NCI-H1417 (cell line): ENCODE measurements at places on chromosomes 4 and X.

- no peak for DNase-seq
Measured at GRCh38 chr4:89305028-89305427, 2.6 kb downstream of the GPRIN3 start.

- DNase-seq: no peak
Measured at GRCh38 chr4:153439831-153440230, 26.3 kb upstream of the TMEM131L start.

GRCh38 chr4:143186649-143187048 lies 1.9 kb downstream of the USP38 start:
- peak; percentile 31 for DNase-seq

DNA sequence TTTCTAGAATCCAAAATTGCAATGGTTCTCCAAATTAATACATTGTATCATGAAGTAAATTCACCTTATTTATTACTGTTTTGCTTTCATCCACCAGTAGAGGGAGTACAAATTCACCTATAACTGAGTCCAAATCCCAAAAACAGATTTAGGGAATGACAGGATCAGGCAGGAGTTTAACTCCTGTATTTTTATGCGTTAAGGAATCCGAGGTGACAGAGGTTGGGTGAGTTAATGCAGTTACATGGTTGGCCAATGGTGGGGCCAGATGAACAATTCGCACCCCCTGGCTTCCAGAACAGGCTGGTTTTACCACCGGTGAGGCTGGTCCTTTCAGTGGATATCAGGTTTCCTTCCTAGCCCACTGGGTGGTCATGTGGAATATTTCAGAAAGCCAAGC lies 82.4 kb downstream of the MTNR1A start:
- no peak for DNase-seq

GRCh38 chr4:120156120-120156718 lies 89.6 kb upstream of the MAD2L1 start:
- peak; percentile 88 for DNase-seq

- no peak for DNase-seq
Measured at GRCh38 chr4:17068891-17069290, 170.4 kb upstream of the LDB2 start.

DNA sequence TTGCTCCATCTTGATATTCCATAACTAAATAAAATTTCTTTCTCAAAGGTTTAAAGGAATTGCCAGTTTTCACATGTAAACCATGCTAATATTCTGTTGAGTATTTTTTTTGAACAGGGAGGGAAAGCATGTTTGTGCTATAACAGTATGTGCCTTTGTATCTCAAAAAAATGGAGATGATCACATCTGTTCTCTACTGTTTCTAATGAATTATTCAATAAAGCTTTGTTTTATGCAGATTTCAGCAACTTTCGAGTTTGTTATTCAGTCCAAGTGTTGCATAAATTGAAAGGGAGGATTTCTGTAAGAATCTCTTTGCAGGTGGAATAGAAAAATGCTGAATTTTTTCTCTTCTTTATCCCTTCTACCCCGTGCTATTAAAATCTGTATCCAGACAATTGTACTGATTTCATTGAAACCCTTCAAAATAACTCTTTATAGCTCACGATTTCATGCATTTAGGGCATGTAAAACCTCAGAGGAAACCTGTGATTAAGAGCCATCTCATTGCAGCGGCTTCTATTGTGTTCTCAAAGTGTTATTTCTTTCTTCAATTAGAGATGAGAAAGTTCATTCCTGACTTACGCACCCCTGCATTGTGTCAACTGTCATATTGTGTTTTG lies 42.1 kb downstream of the NEIL3 start:
- no peak for DNase-seq

DNA sequence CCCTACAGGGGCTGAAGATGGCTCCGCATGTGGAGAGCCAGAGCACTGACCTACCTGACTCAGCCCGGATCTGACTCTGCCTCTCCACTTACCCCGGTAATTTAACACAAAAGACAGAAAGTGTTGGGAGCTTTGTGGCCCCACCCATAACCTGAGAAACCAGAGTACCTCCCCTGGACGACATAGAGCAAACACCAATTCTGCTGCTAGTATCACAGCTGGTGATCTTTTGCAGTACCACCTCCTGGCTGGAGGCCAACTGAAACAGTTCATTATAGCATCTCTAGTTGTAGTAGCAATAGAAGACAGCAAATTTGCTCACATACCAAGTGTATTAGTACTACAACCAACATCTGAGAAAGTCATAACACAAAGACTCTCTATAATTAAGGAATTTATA lies 443.9 kb downstream of the KLHL4 start:
- peak; percentile 17 for DNase-seq

GRCh38 chrX:73817393-73818199 lies 254.6 kb downstream of the CHIC1 start:
- DNase-seq: no peak

DNA sequence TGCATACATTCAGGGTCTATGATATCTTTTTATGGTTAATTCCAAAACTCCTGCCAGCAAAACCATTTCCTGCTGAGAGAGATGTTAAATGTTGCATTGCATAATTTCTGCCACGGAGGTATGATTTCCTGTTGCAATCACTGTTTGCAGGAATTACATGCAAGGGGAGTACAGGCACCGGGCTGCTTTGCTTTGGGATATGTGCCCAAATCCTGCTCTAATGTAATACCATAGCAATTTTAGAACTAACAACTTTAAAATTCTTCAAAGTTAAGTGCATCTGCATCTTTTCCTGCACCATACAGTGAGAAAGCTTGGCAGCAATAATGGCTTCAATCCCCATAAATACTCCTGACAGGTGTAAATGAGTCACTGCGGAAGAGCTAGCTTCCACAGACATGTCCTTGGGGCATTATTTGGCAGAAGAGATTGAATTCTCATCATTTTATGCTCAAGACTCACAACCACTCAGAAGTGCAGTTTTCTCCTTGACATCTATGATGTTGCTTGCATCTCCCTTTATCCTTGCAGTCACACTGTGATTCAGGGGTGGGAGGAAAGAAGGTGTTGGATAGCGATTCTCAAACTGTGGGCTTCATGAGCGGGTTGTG lies 29.6 kb downstream of the TRIM2 start:
- peak; percentile 33 for DNase-seq

GRCh38 chr4:1813915-1814314 lies 20.8 kb downstream of the FGFR3 start:
- DNase-seq: no peak

DNA sequence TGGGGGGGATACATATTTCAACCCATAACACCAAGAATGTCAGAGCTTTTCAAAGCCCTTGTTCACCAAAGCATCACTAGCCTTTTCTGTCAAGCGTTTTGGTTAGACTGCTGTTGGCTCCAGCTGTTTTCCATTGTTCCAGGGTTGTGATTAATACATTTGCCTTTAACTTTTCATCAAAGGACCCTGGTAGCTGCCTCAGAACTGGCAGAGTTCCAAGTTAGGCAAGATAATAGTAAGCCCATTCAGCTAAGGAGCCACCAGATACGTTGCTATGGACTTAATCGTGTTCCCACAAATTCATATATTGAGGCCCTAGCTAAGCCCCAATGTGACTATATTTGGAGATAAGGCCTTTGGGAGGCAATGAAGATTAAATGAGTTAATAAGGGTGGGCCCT lies 37.1 kb downstream of the ENOPH1 start:
- DNase-seq: peak; percentile 19

- DNase-seq: no peak
Measured at GRCh38 chr4:101126059-101126458, 221.3 kb downstream of the PPP3CA start.

DNA sequence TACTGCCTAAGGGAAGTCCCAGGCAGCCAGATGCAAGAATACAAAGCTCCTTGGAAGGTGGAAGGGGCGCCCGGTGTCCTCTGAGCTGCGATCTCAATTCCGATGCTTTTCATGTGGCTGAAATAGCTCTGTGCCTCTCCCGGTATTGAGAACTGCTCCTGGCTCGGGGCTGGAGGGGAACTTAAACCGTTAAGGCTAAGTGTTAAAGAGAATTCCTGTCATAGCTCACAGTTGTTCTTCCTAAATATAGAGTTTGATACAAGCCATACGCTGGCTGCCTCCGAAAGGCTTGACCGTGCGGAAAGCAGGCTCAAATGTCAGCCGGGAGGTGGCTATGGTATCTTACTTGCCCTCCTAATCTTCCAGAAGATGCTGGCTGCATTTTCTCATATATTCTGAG lies at the start of gene SMPX:
TSS of gene SMPX (minus strand) at position 157 of the 400 bp plus-strand sequence. CDS start 3,826 bp downstream, outside the sequence.
- DNase-seq: no peak

GRCh38 chrX:24294619-24295018 lies 19.2 kb downstream of the SUPT20HL2 start:
- no peak for DNase-seq

GRCh38 chrX:95629737-95630136 lies 1054.9 kb upstream of the DIAPH2 start:
- no peak for DNase-seq

DNA sequence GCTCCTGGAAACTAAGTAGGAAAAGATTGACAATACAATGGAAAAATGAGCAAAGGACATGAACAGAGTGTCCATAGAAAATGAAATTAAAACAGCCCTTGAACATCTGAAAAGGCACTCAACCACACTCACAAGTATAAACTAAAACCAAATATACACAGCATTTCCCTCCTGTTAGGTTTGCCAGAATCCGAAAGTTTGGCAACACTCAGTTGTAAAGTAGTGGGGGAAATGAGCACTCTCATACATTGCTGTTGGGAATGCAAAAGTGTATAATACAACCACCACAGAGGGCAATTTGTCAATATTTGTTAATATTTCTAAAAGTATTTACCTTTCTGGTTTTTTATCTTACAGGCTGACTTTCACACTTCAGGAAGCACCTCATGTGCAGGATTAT lies 84.2 kb upstream of the TMEM164 start:
- no peak for DNase-seq

DNA sequence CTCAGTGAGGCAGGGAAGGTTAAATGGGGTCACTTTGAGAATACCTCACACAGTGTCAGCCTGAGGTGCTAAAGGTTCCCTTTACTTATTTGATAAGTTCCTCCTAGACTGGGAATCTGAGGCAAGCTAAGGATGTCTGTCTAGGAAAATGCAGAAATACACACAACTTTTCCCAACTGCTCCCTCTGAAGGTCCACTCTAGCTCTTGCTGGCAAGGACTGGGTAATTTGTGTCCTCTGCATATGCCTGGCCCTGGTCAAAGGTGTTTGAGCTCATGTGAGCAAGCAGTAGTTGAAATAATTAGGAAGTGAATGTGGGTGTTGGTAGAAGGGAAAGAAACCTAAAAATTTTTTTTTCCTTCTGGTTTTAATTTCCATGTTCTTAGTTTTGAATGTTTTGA lies 21.3 kb downstream of the TXLNG start:
- DNase-seq: no peak

- DNase-seq: peak; percentile 73
Measured at GRCh38 chr4:62871078-62871477, 1538.2 kb downstream of the TECRL start.

DNA sequence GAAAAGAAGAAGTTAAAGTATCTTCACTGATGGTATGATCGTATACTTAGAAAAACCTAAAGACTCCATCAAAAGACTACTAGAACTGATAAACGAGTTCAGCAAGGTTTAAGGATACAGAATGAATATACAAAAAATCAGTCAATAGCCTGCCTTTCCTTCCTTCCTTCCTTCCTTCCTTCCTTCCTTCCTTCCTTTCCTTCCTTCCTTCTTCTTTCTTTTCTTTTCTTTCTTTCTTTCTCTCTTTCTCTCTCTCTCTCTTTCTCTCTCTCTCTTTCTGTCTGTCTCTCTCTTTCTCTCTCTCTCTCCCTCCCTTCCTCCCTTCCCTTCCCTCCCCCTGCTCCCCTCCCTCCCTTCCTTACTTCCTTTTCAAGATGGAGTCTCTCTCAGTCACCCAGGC lies 362.7 kb downstream of the BMPR1B start:
- no peak for DNase-seq

- no peak for DNase-seq
Measured at GRCh38 chr4:129668092-129668491, 572.1 kb downstream of the C4orf33 start.

DNA sequence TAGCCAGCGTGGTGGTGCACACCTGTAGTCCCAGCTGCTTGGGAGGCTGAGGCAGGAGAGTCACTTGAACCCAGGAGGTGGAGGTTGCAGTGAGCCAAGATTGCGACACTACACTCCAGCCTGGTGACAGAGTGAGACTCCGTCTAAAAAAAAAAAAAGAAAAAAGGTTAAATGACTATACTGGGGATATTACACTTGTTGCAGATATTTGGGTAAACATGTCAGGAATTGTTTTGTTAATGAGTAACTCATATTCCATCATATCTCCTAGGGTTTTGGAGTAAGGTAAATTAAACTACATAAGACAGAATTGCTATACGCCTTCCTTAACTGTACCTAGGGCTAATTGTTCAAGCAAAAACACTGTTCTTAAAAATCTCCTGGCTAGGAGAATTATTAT lies 291.4 kb upstream of the IGFBP7 start:
- no peak for DNase-seq

- no peak for DNase-seq
Measured at GRCh38 chr4:170124406-170124805, 34.6 kb upstream of the AADAT start.

DNA sequence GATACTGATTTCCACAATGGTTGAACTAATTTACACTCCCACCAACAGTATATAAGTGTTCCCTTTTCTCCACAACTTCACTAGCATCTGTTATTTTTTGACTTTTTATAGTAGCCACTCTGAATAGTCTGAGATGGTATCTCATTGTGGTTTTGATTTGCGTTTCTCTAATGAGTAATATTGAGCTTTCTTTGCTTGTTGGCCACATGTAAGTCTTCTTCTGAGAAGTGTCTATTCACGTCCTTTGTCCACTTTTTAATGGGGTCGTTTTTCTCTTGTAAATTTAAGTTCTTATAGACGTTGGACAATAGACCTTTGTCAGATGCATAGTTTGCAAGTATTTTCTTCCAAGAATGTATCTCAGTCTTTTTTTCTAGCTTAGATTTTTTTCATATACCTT lies 10.0 kb downstream of the FBXW7 start:
- DNase-seq: no peak

DNA sequence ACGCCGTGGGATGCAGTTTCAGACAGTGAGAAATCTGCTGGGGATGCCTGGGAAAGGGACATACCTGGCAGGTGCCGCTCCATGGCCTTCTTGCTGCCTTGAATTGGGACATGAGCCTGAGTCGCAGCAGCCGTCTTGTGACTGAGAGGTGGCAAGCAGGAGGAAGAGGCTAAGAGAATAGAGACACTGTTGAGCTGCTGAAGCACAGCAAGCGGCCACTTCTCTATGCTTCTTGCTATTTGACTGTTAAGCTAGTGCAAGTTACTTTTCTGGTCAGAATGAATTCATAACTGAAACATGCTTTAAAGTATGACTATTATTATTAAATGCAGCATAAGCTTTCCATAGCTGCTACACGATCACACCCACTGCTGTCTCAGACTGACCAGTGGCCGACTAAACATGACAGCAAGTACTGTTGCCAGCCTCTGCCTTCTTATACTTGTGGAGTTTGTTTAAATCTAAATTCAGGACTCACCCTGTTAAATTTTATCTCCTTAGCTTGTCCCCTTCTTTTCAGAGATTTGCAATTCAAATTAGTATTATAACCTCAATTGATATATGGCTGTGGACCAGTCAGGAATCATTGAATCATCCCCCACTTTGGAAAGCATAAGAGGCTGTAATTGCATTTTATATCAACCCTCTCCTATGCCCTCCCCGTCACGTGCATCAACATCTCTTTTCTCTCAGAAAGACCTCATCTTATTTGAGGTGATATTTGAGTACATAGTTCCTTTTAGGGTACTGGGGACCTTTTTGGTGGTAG lies 24.8 kb upstream of the ACSL1 start:
- DNase-seq: no peak

- no peak for DNase-seq
Measured at GRCh38 chrX:118523920-118524319, 28.3 kb downstream of the DOCK11 start.
